ENCODE measurements at places on chromosomes 16 and 17.

DNA sequence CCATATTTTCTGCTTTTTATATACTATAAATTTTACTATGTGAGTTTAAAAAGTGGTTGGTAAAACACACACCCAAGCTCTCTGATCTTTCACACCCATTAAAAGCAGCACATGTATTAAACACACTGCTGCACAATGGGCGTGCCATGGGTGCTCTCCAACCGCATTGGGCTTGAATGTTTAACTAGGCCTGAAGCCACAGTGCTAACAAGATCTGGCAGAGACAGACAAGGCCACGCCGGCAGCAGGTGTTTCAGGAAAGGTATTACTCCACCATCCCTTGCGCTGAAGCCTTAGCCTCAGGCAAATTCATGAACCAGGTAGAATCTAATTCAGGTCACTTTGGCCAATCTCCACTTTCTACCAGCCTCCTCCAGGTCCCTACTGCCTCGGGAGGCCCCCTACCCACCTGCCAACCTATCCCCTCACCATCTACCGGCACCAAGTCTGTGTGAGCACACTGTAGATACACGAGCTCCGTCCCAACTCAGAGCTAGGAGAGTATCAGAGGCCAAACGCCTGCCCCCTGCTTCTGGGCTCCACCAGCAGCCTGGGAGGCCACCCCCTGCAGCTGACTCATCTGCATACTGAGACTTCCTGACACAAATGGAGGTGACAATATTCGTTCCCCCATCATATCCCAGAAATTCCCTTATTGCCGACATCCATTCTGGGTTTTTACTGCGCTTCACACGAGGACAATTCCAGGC is 95.0 kb downstream of the ADCY9 start:
- DNase-seq, result peak; percentile 18

- DNase-seq, result peak; percentile 82
These were observed at the start of gene ZFP90 for GRCh38 chr16:68538880-68539701. TSS of gene ZFP90 (plus strand) at chr16:68539291. CDS start at chr16:68539793, 502 bp downstream.

- peak; percentile 6 for DNase-seq
These were observed at the start of gene FA2H for GRCh38 chr16:74774223-74775139. TSS of gene FA2H (minus strand) at chr16:74774820. CDS start at chr16:74774755, 65 bp downstream.

DNA sequence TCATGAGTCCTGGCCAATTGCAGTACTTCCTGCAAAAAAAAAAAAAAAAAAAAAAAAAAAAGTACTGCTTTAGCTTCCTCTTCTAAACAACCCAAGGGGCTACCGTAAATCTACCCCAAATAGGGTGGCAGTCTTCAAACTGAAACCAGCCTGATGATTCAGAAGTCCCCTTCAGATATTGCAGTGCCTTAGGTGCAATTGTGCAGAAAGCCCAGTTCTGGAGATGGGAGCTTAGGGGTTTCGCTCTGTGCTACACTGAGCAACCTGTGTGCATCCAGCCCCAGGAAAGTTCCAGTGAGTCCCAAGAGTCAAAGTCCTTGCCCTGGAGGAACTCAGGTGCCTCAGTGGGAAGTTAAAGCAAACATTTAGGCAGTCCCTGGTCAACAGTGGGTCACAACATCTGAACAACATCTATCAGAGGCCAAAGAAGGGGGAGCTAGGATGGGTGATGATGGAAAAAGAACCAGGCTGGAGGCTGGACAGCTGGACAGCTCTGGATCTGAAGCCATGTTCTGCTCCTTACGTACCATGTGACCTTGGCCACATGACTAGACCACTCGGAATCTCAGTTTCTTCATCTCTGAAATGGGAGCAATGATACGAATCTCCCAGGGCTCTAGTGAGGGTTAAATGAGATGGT is 6.7 kb upstream of the CIITA start:
- peak; percentile 21 for DNase-seq

DNA sequence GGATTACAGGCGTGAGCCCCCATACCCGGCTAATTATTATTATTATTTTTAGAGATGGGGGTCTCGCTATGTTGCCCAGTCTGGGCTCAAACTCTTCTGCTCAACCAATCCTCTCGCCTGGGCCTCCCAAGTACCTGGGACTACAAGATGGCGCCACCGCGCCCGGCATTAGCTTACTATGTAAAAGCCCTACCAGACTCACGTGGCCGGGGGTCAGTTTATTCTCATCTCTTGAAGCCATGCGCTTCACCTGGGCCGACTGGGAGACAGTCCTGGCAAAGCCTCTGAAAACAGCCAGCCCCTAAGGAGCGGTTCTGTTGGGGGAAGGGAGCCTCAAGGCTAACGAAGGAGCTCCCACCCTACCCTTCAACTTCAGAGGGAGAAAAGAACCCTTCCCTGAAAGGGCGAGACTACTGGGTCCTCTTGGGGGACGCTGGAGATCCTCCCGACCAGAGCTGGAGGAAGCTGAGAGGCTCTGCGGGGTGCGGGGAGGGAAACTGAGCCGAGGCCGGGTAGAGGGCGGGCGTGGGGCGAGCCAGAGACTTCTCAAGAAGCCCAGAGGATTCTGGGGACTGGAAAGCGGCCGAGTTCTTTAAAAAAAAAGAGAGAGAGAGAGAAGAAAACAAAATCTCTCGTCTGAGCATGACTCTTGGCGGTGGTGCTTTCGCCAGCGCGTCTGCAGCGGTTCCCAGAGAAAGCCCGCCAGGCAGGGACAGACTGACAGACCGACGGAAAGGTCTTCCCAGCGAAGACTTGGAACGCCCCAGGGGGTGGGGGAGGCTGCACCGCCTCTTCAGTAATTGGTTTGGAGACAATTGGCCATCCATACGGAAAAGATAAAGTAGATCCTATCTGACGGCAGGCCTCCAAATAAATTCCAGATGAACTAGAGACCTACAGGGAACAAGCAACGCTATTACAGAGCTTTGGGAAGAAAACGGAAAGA is 5.6 kb upstream of the TUBG2 start:
- peak; percentile 85 for DNase-seq

DNA sequence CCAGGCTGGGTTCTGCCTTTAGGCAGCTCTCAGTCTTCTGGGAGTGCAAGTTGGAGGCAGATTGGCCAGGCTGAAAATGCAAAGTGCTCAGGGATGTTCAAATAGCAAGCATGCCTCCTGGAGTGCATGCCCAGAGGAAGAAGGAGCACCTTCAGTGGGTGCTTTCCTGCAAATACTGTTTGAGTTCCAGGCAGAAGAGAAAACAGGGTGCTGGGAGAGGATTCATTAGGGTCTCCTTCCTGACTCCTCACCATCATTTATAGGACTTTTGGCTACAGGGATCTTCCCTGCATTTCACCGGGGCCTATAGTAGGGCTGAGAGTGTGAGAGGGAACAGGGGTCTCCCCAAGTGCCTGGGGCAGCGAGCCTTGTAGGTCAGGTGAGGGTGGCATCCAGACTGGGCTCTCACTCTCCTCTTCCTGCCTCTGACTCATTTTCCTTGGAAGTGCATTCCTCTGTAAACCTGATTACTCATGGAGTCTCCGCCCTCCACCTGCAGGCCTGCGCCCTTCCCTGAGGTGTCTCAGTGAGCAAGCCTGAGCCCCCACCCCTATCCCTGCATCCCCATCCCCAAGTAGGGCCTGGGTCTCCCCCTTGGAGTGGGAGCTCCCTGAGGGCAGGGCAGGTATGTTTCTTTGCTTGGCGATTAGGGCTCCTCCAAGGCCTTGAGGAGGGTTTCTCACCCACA is 17.1 kb upstream of the TNS4 start:
- peak; percentile 40 for DNase-seq

DNA sequence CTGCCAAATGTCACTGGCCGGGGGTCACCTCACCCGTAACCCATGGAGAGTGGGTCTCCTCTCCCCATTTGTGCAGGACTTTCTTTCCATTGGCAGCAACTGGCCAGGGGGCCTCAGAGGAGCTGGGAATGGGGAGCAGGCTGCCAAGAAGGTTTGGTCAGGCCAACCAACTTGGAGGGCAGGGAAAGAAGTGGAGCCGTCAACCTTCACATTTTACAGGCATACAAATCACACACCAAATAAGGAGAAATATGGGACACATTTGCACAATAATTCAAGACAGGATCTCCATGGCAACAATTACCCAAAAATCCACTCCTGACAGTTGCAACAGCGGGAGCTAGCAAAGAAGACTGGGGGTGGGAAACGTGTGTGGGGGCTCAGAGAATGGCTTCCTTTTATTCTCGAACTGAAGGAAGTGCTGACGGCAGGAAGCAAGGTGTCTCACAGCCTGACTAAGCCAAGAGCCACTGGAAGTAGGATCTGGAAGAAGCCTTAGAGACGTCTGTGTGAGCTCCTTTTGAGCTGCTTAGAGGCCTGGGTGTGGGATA is 20.9 kb downstream of the RPRML start:
- DNase-seq, result no peak

DNA sequence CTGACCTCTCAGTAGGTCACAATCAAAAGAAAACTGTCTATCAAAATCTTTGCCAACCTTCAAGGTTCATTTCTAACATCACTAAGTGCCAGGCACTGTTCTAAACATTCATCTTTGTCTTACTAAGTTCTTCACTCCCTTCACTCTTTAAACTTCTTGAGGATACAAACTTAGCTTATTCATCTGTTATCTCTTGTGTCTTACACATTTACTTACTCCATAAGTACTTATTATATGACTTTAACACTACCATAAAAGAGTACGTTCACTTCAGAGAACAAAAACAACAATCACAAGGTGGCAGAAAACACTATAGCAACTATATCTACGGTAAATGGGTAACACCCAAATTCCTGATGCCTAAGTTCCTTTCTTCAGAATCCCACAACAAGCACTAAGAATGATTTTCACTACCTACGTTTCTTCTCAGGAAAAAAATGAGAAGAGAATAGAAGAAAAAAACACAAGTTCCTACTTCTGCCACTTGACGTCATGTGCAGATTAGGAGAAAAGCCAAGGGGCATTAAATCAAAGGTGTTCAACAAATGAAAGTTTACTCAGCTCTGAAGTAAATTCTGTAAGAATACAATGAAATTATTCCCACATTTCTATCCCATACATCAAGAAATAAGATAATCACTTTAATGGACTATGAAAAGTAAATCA is 29.2 kb downstream of the KANSL1 start:
- DNase-seq, result no peak

DNA sequence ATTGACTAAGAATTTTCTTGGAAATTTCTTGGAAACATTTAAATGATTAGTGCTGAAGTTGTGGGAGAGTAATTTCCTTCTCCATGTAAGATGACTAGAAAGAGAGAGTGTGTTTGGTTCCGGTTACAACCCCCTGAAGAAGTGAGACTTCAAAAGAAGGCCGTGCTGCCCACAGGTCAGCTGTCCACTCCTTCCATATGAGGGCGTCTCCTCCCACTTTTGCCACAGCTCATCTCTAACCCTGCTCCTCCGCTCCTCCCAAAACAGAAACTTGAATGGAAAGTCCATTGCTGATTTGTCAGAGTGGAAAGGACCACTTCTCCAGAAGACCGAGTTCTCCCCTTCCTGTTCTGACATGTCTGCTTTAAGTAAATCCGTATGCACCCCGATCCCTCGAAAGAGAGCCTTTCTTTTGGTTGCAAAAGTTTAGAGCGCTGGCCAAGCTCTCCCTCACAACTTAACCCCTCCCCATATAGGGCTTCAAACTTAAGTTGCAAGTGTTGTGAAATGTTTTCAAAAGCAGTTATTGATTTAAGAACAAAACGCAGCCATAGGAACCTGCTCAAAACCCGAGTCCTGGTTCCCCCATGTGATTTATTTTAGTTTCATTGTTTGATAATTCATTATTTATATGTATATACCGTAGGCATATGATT is 129.5 kb downstream of the SOCS1 start:
- no peak for DNase-seq

GRCh38 chr17:74595037-74595750 is 3.1 kb upstream of the CD300LD start:
- DNase-seq, result no peak

DNA sequence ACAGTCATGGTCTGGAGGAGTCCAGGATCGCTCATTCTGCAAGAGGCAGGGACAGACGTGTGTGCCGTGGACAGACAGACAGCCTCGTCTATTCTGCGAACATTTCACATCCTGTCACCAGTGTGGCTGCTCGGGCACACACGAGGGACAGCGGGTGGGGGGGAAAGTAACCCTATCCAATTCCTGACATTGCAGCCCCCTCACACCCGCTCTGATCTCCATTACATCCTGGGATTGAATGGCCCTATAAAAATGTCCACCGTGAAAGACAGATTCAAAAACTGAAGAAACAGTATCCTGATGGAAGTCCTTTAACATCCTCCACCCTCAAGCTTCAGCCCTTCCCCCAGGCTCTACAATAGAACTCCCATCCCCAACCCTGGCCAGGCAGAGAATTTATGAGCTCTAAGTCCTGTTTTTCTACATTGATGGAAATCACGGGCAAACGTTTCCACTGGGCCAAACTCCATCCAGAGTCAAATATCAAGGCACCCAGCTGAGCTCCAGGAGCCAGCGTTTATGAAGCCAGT is 39.4 kb downstream of the HS3ST3A1 start:
- DNase-seq, result peak; percentile 93

GRCh38 chr17:46020998-46021397 is 21.9 kb downstream of the STH start:
- no peak for DNase-seq

DNA sequence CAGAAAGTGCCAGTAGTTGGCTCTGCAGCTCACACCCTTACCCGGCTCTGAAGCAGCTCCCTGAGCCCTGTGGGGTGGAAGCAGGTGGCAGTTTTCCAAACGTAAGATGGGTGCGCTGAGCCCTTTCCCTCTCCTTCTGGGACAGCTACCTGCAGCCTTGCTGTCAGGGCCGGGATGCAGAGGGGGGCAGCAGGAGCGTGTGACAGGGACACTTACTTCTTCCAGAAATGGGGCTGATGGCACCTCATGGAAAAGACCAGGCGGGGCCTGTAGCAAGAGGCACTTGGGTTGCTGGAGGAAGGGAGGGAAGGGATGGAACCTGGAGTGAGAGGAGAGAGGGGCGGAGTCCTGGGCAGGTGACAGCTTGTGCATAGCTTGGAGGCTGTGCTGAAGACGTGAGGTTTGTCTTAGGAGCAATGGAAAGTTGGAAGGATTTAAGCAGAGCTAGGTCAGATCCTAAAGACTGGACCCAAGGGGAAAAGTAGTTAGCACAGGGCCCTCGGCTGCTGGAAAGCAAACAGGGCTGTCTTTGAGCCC is 216.8 kb upstream of the RPL38 start:
- DNase-seq, result no peak

- DNase-seq, result no peak
These were observed 46.5 kb upstream of the GINS3 start for GRCh38 chr16:58345574-58346354.

DNA sequence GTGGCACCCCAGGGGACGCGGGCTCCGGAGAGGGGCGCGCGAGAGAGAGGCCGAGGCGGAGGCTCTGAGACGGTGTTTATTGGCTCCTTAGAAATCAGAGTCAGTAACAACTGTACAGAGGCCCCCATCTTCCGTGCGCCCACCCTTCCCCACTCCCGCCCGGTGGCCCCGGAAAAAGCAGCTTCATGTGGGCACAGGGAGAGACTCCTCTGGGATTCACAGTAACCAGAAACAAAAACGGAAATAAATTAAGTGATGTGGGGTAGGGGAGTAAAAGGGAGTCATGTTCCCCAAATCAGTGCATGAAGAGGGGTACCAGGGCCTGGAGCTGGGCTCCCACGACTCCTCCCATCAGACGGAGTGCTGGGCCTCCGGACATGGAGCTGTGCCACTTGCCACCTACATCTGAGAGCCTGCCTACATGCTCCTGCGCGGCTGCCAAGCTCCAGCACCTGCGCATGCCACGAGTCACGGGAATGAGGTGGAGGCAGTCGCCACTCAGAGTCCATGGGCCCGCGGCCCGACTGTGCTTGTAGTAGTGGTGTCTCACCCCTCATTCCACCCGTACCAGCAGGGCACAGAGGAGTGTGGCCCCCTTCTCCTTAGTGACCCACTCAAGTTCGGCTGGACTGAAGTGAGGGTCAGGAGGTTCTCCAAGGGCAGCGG is 543 bp upstream of the GPS2 start:
- no peak for DNase-seq

Data from foreskin fibroblast (primary cell).